ENCODE measurements at places on chromosomes 11 and 22. TPM values are rescaled to one million over a fixed set of nuclear protein-coding genes. Genes with fewer than 3 reads are reported as not detected.
A peak's percentile ranks its signal among the peaks of the same experiment; 100 is the strongest.

DNA sequence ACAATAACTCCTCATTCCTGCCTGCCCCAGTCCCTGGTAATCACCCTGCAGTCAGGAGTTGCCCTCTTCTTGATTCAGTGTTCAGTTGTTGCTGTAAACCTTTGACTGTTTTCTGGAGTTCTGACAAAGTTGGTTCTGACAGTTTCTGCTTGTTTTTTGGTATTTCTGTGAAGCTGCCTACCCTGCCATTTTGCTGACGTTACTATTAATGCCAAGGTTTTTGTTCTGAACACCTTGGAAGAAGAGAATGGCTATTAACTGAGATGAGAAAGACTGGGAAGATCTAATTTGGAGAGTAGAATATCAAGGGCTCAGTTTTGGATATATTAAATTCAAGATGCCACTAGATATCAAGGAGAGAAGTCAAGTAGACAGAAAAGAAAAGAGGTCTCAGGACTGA is 112.1 kb downstream of the LRRC32 start:
- DNase-seq = no peak

DNA sequence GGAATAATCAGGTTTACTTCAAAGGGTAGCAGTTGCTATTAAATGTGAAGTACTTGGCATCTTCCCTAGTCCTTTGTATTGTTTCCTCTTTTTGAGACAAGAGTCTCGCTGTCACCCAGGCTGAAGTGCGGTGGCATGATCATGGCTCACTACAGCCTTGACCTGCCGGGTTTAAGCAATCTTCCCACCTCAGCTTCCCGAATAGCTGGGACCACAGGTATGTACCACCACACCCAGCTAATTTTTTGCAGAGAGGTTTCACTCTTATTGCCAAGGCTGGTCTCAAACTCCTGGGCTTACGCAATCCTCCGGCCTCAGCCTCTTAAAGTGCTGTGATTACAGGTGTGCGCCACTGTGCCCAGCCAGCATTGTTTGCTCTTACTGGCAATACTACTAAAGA is 36.2 kb upstream of the RAPSN start:
- DNase-seq = no peak

- no peak for DNase-seq
These were observed 3.4 kb downstream of the FAM83F start for GRCh38 chr22:39997939-39998726.

DNA sequence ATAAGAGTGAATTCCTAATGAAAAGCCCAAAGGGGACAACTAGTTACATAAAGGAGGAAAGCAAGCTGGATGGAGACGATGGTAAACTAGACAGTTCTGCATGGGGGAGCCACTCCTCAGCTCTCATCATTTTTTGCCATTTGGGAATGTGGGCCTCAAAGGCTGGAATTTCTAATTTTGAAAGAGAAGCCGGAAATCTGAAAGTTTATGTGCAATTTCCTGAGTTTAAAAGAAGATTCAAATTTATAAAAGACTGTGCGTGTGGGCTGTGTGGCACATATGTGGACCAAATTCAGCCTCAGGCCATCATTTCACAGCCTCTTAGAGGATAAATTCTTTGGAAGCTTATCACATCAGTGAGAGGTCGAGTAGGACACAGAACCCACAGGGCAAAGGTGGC is 18.3 kb upstream of the CRY2 start:
- DNase-seq = no peak

DNA sequence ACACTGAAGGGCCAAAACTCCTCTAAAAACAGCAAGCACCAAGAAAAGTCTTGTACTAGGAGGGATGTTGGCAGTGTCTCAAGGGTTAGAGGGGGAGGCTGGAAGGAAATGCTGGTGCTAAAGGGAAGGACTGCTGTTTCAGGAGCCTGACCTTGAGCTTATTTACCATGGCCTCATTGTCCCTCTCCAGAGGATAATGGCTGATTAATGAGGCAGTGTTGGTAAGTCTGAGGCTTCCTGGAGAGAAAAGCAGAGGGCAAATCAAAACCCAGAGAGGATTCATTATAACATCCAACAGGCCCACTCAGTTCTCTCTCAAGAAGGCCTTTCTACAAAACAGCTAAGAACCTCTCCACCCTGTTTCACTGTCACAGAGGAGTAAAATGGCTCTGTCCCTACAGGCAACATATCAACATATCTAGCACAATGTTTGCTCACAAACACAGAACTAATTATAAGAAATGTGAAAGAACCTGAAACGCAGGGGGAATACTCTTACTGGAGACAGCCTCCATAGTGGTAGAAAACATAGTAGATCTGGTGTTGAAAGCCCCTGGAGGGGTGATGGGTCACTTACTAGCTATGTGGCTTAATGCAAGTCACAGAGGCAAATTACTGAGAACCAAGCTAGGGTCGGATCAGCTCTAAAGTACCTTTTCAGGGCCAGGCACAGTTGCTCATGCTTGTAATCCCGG is 31.4 kb downstream of the NUMA1 start:
- DNase-seq = no peak

- peak; percentile 44 for DNase-seq
These were observed 121.1 kb downstream of the KCNC1 start for GRCh38 chr11:17855531-17856290.

DNA sequence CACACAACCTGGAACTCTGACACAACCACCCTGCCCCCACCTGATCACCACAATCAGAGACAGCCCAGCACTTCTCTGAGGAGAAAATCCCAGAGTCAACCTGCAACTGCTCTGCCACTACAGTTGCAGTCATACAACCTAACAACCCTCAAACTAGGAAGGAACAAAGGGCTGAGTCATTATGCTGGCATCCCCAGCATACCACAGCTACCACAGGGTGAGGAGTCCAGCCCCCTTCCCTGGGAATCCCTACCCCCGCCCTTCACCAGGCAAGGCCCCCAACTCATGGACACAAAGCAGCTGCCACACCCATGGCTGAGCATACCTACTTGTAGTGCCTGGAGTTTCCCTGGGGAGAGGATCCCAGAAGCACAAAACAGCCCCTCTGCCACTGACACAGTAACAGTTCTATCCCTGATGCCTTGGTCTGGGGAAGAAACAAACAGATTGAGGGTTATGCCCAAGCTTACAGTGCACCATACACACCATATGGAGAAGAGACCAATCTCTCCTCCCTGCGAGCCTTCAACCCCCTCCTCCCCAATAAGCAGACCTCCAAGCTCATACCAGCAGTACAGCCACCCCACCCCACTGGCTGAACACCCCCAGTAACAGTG is 68.5 kb upstream of the C11orf58 start:
- DNase-seq = peak; percentile 94

DNA sequence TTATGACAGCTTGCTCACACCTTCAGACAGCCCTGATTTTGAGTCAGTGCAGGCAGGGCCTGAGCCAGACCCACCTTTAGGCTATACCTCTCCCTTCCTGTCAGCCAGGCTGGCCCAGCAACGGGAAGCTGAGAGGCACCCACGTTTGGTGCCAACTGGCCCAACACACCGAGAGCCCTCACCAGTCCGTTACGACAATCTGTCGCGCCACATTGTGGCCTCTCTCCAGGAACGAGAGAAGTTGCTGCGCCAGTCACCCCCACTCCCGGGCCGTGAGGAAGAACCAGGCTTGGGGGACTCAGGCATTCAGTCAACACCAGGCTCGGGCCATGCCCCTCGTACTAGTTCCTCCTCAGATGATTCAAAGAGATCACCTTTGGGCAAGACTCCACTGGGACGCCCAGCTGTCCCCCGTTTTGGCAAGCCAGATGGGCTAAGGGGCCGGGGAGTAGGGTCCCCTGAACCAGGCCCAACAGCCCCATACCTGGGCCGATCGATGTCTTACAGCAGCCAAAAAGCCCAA is 13.1 kb downstream of the MED19 start:
- no peak for DNase-seq

- DNase-seq = peak; percentile 18
These were observed 22.5 kb upstream of the ALG8 start for GRCh38 chr11:78161962-78162371.

DNA sequence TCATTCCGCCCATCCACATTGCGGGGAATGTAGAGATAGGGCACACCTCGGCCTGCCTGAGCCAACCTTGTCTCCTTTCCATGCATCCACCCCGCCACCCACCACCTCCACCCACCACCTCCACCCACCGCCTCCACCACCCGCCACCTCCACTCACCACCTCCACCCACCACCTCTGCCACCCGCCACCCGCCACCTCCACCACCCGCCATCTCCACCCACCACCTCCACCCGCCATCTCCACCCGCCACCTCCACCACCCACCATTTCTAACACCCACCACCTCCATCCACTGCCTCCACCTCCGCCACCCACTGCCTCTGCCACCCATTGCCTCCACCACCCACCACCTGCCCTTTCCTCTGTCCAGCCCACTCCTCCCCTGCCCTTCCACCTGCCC is 78.4 kb downstream of the IGLL1 start:
- no peak for DNase-seq

PSMD13 gene
- 403 TPM for total RNA-seq

GAL3ST3 gene
- total RNA-seq = not detected

NXPE4 gene
- total RNA-seq = not detected

GPHA2 gene
- total RNA-seq = 0.53 TPM

CHRM1 gene
- not detected for total RNA-seq

EFEMP2 gene
- total RNA-seq = 27.9 TPM

UBQLNL gene
- total RNA-seq = not detected
